ENCODE measurements at places on chromosomes 6 and 20.

GRCh38 chr6:134517145-134517658 is 199.3 kb upstream of the SGK1 start:
- peak; percentile 93 for DNase-seq

DNA sequence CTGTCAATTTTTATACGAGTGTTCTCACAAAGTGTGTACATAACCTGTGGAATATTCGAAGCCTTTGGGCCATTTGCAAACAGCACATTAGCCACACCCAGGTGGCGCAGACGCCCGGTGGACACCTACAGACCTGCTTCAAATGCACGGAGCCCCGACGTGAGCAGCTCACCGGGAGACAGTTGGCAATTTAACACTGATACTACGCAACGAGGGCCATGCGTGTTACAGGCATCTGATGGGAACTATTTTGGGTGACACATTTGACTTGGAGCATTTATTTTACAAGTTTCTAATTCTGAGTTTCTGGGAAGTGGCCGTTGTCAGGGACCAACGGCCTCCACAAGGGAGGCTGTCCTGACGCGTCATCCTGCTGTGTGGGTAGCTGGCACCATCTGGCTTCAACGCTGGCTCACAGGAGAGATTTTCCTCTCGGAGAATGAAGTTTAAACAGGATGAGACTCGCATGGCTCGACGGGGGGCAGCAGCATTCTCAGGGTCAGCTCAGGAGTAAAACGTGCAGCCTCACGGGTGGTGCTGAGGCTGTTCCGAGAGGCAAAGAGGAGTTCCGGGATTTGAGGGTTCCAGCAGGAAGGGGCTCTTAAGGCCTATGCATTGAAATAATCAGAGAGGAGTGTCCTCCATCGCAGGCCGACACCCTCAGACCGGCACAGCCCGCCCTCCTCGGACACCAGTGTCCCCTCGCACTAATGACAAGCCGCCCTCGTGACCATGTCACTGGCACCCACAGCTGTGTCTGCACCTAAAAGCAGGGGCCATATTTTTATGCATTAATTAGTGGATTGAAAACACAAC is 207.4 kb downstream of the DLL1 start:
- DNase-seq, result no peak

DNA sequence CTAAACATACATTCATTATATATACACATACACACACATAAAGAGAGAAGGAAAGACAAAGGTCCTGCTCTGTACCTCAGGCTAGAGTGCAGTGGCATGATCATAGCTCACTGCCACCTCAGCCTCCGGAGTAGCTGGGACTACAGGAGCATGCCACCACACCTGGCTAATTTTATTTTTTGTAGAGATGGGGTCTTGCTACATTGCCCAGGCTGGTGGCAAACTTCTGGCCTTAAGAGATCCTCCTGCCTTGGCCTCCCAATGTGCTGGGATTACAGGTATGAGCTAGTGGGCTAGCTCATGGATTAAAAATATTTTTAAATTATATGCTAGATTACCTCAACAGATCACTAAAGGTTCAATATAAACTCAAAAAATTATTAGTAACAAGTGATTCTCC is 30.3 kb downstream of the NUDT3 start:
- DNase-seq, result no peak

DNA sequence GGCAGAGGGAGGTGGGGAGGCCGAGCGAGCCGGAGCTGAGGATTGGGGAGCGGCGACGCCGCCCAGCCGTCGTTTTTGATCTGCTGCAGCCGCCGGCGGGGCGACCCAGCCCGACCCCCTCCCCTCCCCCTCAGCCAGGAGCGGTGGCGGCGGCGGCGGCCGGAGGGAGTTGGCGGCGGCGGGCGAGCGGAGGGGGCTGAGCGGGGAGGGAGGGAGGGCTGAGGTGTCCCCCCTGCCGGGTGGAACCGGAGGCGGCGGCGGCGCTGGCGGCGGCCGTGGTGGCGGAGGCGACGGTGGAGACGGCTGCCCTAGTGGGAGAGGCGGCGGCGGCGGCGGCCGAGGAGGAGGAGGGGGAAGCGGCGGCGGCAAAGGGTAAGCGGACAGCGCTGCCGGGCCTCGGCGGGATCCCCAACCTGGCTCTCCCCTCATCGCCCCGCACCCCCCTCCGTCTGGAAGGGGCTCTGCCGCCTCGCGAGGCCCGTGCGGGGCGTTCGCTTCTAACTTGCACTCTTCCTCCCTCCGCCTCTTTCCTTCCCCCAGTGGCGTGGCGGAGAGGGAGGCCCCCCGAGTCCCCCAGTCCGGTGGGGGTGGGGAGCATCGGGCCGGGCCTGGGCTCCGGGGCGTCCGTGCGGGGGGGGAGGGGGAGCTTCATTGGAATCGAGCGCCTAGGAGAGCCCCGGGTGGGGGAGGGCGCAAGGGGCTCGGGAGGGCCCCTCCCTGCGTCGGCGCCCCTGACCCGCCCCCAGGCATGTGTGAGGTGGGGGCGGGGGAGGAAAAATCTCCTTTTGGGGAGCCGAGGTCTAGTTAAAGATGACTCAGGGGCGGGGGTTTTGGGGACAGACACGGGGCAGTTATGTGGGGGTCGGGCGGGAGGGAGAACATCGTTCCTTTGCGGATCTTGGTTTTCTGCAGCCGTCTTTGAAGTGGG is at the start of gene TAB2:
TSS of gene TAB2 (plus strand) at position 69 of the 928 bp plus-strand sequence. CDS start 52,286 bp downstream, outside the sequence.
- no peak for DNase-seq

GRCh38 chr6:130749402-130749801 is 77.8 kb upstream of the SMLR1 start:
- no peak for DNase-seq

DNA sequence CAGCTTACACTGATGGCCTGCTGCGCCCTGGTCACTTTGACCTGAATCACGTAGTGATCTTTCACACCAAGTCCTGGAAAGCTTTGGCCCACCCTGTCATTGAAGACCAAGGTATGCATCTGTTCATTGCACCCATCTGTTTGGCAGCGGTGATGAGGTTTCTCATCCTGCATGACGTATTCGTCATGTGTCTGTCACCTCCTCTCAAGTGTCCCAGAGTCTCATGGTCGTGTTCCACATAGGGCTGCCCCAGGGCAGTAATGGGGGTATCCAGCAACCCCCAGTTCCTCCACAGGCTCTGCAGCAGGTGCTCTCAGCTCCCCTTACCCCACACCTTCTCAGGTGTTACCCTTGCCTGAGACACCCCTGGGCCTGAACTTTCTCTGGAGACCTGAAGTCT is 104.1 kb downstream of the SYNDIG1 start:
- DNase-seq, result no peak

GRCh38 chr6:118764766-118765165 is 113.4 kb upstream of the CEP85L start:
- DNase-seq, result no peak

DNA sequence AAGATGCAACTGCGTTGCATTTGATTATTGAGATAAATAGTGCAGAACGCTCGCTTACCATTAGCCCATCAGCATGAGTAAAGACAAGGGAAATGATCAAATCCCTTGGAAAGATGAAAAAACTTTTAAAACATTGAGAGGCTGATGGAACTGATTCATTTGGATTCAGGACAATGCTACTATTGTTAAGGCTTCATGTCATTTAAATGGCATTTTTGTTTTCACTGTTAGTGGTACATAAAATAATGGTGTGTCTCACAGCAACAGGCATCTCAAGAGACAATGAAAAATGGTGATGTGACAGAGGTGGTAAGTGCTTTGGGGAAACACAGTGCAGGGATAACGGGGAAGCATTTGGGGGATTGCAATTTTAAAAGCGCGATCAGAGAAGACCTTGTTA is 159.7 kb upstream of the KCNG1 start:
- no peak for DNase-seq

DNA sequence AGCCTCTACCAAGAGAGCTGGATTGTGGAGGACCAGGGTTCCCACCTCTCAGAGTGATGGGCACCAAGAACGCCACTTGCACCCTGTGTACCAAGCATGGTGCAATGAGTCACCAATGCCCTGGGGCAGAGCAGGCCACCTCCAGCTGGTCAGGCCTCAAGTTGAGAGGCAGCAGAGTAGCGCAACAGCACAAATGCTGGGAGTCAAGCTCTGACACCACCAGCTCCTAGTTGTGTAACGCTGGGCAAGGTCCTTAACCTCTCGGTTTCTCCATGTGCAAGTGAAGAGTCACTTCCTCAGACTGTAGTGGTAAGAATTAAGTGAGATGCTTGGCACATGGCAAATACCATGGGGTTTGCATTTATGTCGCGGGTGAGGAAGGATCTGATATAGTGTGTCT is 25.6 kb downstream of the GFOD1 start:
- DNase-seq, result no peak

- DNase-seq, result no peak
These were observed 90.2 kb upstream of the SSTR4 start for GRCh38 chr20:22944936-22945335.

DNA sequence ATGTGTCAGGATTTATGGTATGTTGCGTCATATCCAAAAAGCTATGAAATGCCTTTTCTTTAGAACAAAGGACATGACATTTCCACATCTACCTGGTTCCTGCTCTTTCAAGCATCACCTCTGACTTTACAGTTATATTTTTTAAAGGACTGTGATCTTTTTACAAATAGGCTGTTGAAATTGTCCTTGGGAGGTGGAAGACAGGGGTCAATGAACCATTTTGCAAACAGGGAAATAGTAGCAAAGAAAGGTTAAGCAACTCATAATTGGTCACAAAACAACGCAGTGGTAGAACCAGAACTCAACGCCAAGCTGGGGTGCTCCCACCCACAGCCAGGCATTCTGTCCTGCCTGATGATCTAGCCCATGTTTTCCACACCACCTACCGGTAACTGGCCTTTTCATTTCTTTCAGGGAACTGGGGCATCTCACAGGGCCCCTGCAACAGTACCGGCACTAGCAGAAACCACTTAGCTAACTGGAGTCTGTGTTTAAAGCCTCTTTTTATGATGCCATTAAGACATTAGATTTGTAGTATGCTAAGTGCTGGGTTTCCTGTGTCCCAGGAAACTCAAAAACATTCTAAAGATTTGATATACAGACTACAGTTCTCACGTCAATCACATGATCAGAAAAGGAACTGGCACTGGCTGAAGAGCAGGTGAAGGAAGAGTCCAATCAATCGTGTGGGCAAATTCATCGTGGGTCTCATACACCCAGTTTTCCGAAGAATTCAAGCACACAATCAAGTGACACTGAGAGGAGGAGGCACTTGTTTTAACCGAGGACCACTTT is 13.9 kb downstream of the ZNF217 start:
- no peak for DNase-seq

- no peak for DNase-seq
These were observed 4.6 kb downstream of the IP6K3 start for GRCh38 chr6:33742092-33742491.

- DNase-seq, result no peak
These were observed 108.7 kb downstream of the ERMARD start for GRCh38 chr6:169859978-169860703.

- DNase-seq, result peak; percentile 63
These were observed 31.3 kb downstream of the RAB22A start for GRCh38 chr20:58340853-58341252.

Measured in kidney capillary endothelial cell (primary cell).